ENCODE measurements at places on chromosomes 3 and 15.

DNA sequence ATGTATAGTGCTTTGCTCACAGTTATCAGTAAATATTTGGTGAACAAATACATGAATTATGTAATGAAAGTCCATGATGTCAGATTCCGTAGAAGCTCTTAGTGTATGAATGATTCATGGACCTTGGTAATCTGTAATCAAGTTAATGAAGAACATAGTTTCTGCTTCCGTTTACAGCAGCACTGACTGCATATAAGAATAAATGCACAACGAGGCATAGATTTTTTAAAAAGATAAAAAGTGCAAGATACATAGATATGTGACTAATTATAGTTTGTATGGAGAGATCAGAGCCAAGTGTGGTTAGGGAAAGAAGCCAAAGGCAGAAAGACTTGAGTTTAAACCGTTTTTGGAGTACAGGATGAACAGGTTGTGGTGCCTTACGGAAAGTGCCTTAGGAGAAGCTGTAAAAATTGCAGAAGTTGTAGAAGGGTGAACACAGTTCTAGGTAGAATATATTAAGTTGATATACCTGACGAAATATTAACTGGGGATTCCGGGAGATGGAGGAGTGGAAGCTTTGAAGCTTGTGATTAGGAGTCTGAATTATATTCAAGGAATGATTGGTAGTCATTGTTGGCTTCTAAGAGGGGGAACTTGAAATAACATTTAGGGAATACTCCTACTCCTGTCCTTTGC is 293.1 kb downstream of the NLGN1 start:
- DNase-seq = no peak

DNA sequence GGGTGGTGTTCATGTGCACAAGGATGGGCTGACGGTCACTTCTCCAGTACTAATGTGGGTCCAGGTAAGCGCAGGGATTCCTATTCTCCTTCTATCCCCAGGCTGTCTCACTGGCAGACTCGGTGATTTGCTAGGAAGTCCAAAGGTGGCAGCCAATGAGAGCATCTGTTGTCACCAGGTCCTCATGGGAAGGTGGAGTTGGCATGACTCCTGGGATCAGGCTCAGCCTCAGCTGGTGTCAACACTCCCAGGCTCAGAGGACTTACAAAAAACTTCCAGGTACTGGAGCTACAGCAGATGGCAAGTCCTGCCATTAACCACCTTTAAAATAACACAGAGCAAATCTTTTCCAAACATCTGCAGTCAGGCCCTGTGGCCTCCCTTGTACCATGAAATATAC is 13.8 kb downstream of the XYLB start:
- no peak for DNase-seq

DNA sequence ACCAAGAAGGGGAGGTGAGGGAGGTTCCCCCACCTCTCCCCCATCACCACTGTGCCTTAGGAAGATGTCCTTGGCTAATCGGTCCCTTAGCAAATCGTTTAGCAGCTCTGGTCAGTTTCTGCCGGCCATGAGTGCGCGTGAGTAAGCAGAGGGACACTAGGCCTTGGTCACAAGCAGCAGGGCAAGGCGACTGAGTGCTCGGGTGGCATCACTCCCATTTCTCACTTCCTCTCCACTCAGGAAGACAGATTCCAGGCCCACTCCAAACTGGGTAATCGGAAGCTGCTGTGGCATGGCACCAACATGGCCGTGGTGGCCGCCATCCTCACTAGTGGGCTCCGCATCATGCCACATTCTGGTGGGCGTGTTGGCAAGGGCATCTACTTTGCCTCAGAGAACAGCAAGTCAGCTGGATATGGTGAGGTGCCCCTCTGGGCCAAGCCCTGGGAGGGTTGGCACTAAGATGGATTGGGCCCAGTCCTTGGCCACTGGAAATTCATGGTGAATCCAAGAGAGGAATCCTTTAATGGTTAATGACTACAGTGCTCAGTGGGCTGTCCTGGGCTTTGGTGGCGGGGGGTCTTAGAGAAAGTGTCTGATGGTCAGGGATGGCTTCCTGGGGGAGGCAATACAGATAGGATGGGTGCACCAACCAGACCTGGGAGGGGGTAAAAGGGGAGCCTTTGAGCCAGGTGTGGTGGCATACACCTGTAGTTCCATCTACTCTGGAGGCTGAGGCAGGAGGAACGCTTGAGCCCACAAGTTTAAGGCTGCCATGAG is 4.0 kb downstream of the PARP3 start:
- no peak for DNase-seq

GRCh38 chr15:90080458-90080755 is 21.9 kb downstream of the IDH2 start:
- no peak for DNase-seq

DNA sequence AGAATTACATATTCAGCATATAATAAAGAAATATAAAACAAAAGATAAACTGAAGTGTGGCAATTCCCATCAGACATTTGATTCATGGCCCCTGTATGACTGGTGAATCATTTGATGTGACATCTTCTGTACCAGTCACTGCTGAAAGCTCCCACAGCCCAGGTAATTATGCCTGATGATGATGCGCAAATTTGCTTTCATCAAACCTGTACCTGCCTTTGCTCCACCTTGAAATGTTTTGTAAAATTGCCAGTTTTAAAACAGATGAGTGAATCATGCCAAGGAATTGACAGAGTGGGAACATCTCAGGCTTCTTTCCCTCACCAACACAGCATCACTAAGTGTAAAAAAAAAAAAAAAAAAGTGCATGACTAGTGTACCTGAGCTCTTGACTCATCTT is 66.5 kb upstream of the EIF1B start:
- DNase-seq = no peak

DNA sequence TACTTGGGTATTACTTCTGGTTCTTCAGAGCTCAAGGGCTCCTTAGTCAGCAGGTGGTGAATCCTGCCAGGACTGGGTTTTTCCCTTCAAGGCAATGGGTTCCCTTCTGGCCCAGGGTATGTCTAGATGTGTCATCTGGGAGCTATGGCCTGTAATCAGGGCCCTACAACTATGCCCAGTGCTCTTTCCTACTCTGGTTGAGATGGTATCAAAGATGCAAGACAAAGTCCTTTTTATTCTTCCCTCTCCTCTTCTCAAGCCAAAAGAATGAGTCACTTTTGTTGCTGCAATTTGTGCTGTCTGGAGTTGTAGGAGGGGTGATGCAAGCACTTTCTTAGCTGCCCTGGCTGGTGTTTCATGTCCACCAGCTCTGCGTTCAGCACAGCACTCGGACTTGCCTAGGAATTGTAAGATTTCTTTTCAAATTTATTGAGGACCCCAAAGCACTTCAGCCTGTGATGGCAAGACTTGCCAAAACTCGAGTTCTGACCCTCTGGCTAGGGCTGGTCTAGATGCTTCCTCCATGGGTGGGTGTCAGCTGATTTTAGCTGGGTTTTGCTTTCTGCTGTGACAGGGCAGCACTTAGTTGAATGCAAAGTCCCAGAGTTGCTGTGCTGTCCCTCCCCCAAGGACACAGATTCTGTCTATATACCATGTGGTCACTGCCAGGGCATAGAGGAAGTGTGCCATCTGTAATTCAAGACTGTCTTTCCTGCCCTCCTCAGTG is 129.2 kb upstream of the CBLB start:
- DNase-seq = peak; percentile 67

- no peak for DNase-seq
Measured at GRCh38 chr15:80106051-80106450, 46.6 kb downstream of the ZFAND6 start.

- no peak for DNase-seq
Measured at GRCh38 chr3:12974334-12974733, 98.9 kb downstream of the IQSEC1 start.

- DNase-seq = no peak
Measured at GRCh38 chr3:149468504-149469212, 5.8 kb upstream of the TM4SF4 start.

GRCh38 chr15:96160269-96160668 is 170.2 kb upstream of the NR2F2 start:
- DNase-seq = no peak

DNA sequence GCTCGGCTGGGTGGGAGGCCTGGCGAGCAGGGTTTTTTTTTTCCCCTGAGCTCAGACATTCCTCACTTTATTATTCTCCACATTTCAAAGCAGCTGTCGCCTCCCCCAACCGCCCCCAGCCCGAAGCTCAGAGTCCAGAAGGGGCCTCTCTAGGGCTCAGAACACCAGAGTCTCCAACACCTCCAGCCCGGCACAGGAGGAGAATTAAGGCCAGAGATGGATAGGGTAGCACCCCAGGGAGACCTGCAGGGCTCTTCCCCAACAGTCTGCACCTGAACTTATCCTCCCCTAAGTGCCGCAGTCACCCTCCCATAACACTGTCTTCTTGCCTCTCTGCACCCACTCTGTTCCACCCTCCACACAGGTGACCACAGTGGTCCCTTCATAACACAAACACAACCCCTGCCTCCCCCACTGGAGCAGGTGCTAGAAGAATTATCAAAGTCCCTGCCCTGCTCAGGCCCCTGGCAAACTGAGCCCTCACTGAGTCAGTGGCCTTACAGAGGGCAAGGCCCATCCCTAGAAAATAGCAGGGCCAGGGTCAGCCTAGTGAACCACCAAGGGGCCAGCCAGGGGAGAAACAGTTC is 14.1 kb downstream of the MYL3 start:
- no peak for DNase-seq
